ENCODE measurements at places on chromosomes 13 and 19.
A peak's percentile ranks its signal among the peaks of the same experiment; 100 is the strongest.

GRCh38 chr13:77118134-77118533, 91.2 kb upstream of the FBXL3 start:
- DNase-seq = no peak

DNA sequence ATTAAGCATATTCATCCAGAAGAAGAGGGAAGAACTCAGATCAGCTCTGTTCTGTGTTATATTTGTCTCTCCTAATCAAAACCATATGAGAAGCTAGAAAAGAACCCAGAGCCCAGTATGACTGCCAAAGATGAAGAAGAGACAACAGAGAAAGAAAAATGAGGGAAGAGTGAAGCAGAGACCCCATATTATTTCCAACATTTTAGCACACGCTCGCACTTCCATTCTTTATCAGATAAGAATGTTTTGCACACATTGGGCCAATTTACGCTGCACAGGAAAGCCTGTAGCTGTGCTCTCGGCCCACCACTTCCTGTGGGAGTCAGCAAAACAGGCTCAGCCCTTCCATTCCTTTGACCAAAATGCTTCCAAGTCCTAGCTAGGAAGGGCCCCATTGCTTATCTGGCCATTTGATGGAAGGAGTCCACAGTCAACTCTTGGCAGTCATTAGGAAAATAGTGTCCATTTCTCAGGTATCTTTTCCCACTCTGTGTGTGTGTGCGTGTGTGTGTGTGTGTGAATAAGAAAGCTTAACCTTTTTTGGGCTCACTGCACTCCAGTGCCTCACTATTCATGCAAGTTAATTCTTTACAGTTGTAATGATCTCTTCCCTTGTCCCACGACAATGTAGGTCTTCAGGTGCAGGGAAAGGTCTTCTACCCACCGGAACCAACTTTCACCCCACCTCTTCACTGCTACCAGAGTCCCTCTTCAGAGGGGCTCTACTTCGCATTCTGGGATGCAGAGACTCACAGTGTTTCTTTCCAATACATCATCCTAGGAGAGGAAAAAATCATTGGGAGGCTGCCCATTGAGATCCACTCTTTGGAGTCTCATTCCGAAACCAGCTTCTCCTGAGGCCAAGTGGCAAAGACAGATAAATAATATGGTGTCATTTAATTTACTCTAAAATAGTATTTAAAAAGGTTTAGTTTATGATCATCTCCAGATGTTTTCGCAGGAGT, 237.5 kb downstream of the COG6 start:
- no peak for DNase-seq

DNA sequence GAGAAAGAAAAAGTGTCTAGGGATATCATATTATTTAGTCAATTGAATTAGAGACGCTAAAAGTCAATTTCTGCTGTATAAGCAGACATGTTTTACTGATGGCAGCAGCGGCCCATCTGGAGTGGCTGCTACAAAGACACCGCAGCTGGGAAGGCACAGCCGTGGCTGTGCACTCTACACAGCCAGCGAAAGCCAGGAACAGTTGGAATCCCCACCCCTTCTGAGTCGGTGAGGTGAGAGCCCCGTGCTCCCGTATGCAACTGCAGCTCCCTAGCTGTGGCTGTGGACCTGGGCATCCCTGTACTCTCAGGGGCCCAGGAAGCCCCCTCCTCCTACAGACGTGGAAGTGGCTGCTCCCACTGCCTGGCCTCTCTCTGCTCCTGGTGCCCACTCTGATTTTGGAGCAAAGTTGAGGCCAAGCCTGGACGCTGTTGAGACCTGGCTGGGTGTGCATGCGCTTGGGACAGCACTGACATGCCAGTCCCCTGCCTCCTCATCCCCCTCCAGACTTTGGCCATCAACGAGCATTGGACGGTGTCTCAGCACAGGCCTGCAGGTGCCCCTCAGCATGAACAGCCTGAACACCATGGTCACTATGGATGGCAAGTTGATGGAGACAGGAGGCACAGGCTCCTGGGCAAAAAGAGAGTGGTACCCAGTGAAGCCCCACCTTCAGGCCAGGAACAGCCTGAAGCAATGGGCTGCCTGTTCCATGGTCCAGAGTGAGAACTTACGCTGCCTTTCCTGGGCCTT, 944.0 kb upstream of the MIR17HG start:
- no peak for DNase-seq

GRCh38 chr13:112985803-112986408, 16.9 kb downstream of the MCF2L start:
- no peak for DNase-seq

GRCh38 chr13:91701975-91702374, 303.6 kb downstream of the GPC5 start:
- DNase-seq = no peak

GRCh38 chr19:7674010-7675005, 2.6 kb upstream of the MCEMP1 start:
- DNase-seq = peak; percentile 92

All from H7 (cell line).